CD4-positive, alpha-beta T cell treated with Interleukin-6 at 100 ng/mL for 8 hours (primary cell): ENCODE measurements at places on chromosomes 7 and 10.
A peak's percentile ranks its signal among the peaks of the same experiment; 100 is the strongest.

DNA sequence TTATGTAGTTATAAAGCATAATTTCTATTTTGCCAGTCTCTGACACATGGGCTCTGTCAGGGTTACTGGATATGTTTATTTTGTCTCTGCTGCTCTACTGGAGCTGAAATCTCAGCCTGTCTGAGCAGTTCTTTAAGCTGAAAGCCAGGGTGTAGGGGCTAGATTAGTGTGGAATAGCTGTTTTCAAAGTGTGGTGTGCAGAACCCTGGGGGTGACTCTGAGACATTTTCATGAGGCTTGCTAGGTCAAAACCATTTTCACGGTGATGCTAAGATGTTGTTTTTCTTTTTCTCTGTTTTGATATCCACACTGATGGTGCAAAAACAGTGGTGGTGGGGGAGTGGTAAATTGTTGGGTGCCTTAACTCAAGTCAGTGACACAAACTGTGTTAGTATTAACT is 45.5 kb downstream of the CREM start:
- no peak for DNase-seq

DNA sequence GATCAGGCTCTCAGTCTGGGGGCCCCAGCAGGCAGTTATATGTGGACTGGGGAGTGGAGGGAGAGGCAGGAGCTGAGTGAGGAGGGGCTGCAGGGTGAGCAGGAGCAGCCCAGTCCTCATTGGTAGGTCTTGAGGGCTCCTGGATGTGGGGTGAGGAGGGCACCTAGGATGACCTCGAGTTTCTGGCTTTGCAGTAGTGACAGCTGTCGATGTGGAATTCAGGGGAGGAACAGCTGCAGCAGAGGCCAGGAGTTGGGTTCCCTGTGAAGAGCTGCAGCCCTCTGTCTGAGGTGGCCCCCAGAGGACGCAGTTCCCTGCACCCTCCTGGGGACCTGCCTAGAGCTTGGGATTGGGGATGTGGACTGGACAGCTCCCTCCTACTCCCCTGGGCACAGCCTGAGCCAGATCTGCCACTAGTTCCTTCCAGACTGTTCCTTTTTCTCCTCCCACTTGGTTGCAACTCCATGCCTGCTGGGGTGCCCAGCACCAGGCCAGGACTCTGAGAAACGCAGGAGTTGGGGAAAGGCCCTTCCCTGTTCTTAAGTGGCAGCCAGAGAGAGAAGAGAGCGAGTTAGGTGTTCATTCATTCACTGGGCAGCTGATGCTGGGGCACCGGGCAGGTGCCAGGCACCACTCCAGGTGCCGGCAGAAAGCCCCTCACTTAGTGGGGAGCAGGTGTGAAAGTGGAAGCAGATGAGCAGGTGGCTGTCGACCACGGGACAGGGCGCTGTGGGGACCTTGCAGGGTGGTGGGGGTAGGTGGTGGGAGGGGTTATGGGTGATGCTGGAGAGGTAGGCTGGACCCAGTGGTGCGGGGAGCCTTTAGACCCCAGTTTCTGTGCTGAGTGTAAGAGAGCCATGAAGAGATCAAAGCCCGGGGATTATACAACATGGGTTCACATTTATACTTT is 57.9 kb downstream of the PRF1 start:
- DNase-seq: no peak

DNA sequence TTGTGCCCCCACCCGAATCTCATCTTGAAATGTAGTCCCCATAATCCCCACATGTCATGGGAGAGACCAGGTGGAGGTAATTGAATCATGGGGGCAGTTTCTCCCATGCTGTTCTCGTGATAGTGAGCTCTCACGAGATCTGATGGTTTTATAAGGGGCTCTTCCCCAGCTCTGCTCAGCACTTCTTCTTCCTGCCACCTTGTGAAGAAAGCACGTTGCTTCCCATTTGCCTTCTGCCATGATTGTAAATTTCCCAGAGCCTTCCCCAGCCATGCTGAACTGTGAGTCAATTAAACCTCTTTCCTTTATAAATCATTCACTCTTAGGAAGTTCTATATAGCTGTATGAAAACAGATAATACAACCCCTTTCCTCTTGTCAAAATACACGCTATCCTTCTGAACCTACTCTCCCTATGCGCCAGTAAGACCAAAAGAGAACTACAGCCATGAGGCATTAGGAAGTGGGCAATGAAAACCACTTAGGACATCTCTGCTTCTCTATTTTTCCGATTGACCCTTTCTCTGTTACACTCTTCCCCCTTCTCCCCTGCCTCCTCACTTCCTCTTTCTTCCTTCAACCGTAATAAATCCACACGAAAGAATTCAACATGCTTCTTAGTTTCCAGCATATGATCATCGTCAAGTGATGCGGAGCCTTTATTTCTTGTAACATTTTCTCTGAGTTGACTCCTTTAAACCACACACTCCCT is 101.2 kb upstream of the WDR11 start:
- no peak for DNase-seq

DNA sequence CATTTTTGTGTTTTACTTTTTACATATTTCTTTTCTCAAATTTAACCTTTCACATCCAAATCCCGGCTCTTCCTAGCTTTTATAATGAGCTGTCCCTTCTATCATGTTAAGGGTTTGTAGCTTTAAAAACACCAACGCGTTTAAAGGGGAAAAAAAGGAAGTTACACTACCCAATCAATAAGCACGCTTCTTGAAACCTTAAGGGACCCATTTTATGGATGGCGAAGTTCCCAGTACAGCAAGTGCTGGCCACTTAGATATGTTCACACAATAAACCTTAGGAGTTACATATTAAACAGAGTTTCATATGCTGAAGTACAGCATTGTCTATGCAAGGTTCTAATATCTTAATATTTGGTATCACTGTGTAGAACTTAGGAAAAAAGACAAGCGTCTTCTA is 1.8 kb downstream of the GNG11 start:
- no peak for DNase-seq

GRCh38 chr7:149717481-149717880 is 55.9 kb downstream of the ZNF467 start:
- DNase-seq: no peak

DNA sequence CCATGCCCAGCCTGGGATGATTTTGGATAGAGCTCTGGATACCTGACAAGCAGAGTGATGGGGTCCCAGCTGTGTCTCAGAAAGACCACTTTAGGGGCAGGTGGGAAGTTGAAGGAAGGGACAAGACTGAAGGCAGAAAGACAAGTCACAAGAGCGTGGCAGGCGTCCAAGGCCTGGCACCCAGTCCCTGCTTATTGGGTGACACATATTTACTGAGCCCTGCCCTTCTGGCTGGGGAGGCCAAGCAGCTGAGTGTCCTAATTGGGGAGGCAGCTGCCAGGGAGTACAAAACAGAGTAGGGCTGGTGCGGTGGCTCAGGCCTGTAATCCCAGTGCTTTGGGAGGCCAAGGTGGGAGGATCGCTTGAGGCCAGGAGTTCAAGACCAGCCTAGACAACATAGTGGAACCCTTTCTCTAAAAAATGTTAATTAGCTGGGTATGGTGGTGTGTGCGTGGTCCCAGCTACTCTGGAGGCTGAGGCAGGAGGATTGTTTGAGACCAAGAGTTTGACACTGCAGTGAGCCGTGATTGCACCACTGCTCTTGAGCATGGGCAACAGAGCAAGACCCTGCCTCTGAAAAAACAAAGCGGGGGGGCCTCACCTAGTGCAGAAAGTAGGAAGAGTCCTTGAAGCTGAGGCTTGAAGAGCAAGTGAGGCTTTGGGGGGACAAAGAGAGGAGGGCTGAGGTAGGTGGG is 53.0 kb upstream of the GTF2I start:
- no peak for DNase-seq

DNA sequence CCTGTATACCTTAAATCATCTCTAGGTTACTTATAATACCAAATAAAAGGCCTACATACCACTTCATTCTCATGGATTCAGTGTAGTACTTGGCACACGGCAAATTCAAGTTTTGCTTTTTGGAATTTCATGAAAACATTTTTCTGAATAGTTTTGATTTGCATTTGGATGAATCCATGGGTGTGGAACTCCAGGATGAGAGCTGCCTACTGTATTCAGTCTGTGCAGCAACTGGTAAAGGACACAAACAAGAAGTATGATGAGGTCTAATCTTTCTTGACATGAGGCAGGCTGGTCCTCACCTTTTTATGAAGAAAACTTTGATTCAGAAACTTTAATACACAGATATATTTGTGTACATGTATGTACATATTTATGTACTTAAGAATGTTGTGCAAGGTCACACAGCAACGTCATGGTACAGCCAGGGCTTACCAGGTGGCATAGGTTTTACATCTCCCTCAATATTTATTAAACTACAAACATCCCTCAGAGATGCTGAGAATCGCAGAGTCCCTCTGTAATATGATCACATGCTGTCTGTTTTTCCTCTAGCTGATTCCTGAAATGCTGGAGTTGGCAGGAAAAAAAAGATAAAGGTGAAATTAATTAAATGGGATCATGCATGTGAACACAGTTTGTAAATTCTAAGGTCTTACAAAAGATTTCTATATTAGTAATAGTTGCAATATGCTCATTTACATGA is 239.6 kb downstream of the PRKG1 start:
- DNase-seq: no peak

DNA sequence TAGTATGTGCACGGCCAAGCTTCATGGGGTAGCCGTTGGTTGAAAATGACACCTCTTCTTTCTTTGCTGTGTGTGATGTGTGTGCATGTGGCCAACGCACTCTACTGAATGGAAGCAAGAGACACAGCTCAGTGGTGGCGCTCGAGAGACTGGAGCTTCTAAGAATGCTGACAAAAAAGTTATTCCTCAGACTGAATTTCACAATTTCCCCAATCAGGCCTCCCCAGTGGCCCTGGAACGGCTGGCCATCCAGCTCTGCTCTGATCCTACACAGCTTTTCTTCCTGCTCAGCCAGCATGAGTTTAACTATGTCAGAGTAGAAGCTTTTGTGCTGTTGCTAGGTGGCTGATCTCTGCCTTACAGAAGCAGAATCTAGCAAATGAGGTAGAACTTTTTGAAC is 186.7 kb upstream of the PLXDC2 start:
- DNase-seq: no peak

DNA sequence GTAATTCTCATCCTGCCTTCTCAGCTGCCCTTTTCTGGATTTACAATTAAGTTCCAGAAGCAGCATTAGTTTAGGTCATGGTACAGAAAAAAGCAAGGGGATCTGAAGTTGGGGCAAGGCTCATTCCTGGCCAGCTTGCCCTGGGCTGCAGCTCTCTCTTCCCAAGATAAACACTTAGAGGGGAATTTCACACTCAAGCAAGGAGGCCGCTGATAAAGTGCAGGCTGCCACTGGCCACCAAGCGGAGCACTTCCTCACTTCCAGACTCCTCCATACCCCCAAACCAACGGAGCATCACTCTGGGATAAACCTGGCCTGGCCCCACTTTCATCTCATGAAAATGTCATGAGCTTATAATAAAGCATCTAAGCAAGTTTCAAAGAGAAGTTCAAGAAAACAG is 445.5 kb upstream of the MKI67 start:
- no peak for DNase-seq

DNA sequence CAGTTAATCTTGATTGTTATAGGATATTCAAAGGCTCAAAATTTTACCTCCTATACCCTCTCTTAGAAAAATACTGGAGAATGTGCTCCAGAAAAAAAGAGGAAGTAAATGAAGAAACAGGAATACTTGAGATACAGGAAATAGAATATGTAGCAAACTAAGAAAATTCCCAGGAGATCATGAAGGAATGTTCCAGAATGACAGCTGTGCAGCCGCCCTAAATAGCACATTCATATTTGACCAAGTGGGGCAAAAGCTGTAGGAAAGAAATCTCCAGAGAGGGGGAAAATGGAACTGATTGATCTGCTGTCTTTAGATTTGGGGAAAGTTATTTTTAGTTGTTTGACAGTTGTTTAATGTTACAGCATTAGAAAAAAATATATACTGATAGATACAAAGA is 46.2 kb upstream of the ZEB1 start:
- DNase-seq: no peak

GRCh38 chr7:157113607-157114006 is 25.1 kb upstream of the UBE3C start:
- DNase-seq: no peak

DNA sequence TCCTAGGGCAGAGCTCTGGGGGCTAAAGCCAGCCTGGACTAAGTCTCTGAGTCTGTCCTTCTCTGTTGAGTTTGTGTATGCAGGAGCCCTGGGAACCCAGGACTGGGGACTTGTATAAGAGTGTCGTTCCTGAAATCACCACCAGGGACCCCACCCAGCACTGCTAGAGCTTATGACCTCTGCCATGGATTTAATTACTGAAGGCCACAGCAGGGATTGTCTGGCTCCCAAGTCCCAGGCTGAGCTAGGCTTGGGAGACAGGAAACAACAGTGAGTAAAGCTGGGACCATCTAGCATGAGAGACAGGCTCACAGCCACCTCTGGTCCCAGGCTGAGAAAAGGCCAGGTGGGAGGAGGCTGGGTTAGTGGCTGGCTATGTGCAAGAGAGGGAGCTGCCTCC is 1.4 kb upstream of the TSPAN15 start:
- peak; percentile 58 for DNase-seq

GRCh38 chr10:70186090-70186489 is 15.8 kb upstream of the SAR1A start:
- no peak for DNase-seq

GRCh38 chr7:129134356-129134987 is 10.0 kb upstream of the TSPAN33 start:
- DNase-seq: no peak

- DNase-seq: no peak
These were observed 233.1 kb upstream of the FZD8 start for GRCh38 chr10:35875016-35875676.

- DNase-seq: no peak
These were observed 6.7 kb upstream of the COA1 start for GRCh38 chr7:43735802-43736603.

- DNase-seq: no peak
These were observed 68.8 kb downstream of the SPAG6 start for GRCh38 chr10:22414146-22414545.

DNA sequence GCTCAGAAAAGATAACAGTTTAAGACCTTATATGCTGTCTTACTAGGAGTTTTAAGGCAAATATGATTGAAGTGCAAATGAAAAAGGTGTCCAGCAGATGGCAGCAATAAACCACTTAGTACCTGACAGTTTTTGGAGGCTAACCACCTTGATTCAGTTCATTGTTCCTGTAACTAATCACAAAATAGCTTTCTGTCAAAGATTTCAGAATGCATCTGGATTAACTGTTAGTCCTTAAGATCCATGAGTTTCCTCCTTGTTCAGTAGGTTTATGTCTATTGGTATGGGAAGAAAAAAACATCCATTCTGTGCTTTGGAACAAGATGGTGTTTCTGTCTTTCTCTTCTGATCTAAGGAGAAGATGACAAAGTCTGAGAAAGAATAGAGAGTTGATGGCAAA is 46.6 kb downstream of the CCSER2 start:
- peak; percentile 54 for DNase-seq

GRCh38 chr10:52999258-52999657 is 226.7 kb upstream of the MBL2 start:
- no peak for DNase-seq

DNA sequence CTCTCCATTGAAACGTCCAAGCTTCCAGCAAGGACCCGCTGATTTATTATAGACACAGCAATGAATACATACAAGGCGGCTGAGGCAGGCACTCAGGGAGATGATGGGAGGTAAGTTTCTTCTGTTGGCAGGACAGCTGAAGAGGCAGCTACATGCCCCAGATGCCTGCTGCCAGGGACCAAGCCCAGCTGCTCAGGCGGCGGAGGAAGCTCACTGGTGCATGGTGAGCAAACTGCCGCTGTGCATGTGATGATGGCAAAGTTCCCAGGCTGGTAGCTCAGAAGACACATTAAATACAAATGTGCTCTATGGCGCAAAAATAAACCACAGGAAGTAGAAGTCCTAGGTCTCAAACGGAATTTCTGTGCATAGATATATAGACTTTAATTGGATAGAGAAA is 2.3 kb downstream of the DNTT start:
- peak; percentile 15 for DNase-seq
